ENCODE measurements at places on chromosomes 2 and 18.

DNA sequence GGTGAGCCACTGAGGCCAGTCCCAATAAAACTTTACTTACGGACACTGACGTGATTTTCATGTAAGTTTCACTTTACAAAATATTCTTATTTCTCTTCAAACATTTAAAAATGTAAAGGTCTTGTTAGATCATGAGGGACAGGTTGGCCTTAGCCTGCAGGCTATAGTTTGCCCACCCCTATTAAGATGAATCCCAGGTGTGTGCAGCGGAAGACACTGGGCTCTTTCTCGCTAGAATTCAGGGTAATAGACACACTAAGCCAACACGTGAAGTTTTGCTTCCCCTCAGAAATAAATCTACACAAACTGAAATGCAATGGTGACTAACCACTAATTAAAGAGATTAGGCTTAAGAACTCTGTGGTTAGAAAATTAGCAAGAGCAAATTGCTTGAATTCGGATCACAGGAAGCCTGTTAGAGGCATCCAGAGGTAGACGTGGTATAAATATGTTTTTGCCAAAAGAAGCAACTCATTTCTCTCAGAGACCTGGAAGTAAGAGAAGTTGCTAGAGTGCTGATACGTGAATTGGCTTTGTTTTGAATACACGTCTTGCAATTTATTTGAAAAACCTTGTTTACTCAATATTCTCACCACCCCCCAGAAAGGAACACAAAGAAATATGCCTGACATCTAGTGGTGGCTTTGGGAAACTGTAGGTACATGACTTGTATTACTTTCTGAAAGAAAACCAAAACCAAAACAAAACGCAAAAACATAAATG is 151.6 kb downstream of the DTNB start:
- DNase-seq = peak; percentile 28

DNA sequence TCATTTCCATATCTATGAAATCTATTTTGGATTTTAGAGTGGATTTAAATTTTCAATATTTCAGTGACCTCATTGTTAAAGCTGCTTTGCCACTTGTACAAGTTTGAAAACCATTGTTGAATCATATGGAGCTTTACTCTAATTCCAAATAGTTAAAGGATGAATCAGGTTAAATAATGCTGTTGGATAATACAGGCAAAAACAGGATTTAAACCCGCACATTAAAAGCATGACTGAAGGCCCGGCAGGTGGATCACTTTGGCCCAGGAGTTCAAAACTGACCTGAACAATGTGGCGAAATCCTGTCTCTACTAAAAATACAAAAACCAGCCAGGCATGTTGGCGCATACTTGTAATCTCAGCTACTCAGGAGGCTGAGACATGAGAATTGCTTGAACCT is 68.3 kb downstream of the RIF1 start:
- DNase-seq = peak; percentile 19

DNA sequence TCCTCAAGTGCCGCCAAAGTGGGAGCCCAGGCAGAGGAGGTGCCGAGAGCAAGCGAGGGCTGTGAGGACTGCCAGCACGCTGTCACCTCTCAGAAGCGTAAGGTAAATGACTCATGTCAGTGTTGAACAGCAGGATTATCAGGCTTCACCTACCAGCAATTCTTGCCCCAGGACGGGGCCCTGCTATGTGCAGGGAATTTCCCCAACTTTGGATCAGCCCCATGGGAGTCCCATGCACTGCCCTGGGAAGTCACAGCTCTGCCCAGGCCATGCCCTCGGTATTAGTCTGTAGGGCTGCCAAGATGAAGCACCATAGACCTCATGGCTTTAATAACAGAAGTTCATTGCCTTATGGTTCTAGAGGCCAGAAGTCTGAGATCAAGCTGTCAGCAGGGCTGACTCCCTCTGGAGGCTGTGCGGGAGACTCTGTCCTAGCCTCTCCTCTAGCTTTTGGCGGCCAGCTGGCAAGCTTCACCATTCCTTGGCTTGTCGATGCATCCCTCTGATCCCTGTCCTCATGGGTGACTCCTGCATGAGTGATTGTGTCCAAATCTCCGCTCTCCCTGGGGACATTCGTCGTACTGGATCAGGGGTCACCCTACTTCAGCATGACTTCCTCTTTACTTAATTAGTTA is 55.9 kb downstream of the TRPM8 start:
- no peak for DNase-seq

GRCh38 chr2:195995499-195995898 is 73.1 kb downstream of the DNAH7 start:
- DNase-seq = no peak

- no peak for DNase-seq
Measured at GRCh38 chr2:142580691-142581090, 296.8 kb upstream of the KYNU start.

DNA sequence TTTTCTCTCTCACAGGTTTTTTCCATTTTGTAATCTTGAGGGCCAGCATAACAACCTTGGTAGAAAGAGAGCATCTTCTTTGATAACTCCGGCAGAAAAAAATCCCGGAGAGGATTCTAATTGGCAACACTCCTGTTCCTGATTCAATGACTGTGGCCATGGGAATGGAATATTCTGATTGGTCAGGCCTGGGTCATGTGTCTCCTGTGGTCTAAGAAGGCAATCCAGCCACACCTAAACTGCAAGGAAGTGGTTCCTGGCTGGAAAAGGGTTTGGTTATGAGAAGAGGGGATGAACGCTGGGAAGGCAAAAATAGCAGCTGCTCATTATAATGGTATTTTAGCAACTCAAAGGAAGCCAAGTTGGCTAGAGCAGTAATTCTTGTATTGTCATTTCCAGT is 24.8 kb upstream of the ZNF638 start:
- DNase-seq = peak; percentile 18

All from H54 (cell line).